DMS153 (cell line): ENCODE measurements at places on chromosomes 3 and 15.

DNA sequence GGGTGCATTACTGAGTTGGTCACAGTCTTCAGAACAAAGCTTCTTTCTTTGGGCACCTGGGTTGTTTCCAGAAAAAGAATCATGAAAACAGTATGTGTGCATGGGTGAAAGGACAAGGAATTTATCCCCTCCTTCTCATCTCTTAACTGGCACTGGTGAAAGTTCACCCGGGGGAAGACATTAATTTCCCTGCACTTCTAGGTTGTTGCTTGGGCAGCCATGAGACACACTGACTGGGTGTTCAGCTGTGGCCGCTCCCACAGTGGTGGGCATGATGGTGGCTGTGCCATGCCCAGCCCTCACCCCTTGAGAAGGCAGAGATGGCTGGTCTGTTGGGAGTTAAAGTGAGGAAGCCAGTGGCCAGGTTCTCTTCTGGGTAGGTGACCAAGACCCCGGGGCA lies 16.6 kb upstream of the KY start:
- no peak for DNase-seq

GRCh38 chr3:88611826-88612326 lies 462.1 kb downstream of the C3orf38 start:
- no peak for DNase-seq

GRCh38 chr3:108124337-108125152 lies 33.7 kb upstream of the CD47 start:
- peak; percentile 26 for DNase-seq

- no peak for DNase-seq
Observed at GRCh38 chr15:79736435-79737000, 160.3 kb downstream of the MTHFS start.

GRCh38 chr3:106299300-106300098 lies 430.7 kb upstream of the CBLB start:
- DNase-seq, result no peak

GRCh38 chr15:69380100-69380725 lies 33.9 kb upstream of the KIF23 start:
- DNase-seq, result no peak

GRCh38 chr3:134542287-134542958 lies 56.6 kb downstream of the CEP63 start:
- no peak for DNase-seq

- DNase-seq, result no peak
Observed at GRCh38 chr15:52228921-52229320, 37.7 kb upstream of the GNB5 start.

- no peak for DNase-seq
Observed at GRCh38 chr3:126530171-126531050, 6.5 kb downstream of the CHST13 start.

DNA sequence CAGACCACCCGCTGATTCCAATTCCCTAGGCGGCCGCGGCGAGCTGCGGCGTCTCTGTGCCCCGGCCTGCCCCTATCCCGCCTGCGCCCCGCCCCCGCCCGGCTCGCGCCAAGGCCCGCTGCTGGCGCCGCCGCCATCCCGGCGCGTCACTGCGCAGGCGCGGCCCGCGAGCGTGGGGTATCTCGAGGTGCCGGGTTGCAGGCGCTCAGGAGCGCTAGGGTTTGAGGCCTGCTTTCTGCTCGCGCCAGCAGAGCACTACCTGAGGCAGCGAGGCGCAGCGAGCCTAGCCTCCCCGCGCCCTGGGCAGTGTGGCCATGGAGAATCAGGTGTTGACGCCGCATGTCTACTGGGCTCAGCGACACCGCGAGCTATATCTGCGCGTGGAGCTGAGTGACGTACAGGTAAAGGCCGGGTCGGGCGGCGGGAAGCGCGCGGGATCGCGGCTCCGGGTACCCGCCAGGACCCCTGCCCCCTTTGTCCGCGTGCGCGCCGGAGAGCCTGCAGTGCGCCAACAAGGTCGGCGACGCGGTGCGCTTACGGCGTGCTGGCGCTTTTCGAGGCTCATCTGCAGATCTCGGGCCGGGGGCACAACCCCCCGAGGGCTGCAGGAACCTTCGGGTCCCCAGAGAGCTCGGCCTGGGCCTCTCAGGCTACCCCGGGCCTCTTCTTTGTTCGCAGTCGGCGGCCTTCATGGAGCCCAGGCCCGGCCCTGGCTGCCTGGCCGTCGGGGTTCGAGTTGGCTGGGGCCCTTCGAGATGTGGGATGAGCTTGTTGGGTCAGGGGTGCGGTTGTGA lies at the start of gene HACD3:
HACD3 (plus strand) TSS at position 146 of the 794 bp plus-strand sequence; CDS start at position 315, 169 bp downstream.
- peak; percentile 43 for DNase-seq

GRCh38 chr3:192927016-192927415 lies 9.4 kb upstream of the MB21D2 start:
- DNase-seq, result no peak

- DNase-seq, result no peak
Observed at GRCh38 chr3:39332525-39332924, 3.0 kb downstream of the CCR8 start.

DNA sequence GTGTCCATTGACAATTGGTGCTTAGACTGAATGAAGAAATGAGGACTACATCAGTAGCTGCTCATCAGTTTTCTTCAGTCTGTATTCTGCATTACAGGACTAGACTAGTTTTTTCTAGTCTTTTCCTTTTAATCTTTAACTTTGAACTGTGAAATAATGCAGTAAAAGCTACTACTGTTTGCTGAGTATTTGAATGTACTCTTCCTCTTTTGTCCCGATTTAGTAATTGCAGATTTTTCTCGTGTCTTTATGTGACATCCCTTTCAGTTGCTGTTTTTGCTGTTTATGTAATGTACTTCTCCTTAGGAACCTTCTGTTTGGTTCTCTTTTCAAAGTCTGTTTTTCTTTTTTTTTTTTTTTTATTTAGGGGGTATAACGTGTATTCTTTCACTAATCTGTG lies 17.4 kb downstream of the MFSD1 start:
- DNase-seq, result no peak

GRCh38 chr3:187931101-187931500 lies 185.8 kb upstream of the BCL6 start:
- no peak for DNase-seq

GRCh38 chr15:70530503-70530902 lies 232.9 kb downstream of the UACA start:
- DNase-seq, result no peak

DNA sequence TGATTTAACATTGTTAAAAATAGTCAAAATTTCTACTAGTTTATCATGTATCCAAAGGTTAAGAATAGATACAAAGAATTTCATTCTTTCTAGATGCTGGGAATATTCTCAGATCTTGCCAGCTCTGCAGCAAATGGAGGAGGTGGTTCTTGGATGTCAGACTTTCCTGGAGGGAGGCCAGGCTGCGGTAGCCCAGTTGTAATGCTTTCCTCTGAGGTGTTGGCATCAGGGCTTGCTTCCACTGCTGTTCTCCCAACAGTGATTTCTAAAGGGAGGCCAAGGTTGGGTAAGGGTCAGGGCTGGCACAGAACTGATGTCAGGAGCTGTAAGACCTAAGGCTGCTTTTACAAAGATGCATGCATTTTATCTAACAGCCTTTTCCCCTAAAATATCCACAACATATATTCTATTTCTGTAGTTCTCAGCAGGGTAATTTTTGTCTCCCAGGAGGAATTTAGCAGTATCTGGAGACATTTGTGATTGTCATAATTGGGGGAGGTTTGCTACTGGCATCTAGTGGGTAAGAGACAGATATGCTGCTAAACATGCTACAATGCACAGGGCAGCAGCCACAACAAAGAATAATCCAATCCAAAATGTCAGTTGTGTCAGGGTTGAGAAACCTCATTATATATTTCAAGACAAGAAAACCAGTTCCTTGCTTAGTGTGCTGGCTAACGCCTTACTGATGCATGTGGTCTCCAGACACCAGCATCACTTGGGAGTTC lies 42.0 kb upstream of the SPTSSB start:
- DNase-seq, result no peak

- no peak for DNase-seq
Observed at GRCh38 chr15:39381517-39381916, 199.4 kb upstream of the THBS1 start.

DNA sequence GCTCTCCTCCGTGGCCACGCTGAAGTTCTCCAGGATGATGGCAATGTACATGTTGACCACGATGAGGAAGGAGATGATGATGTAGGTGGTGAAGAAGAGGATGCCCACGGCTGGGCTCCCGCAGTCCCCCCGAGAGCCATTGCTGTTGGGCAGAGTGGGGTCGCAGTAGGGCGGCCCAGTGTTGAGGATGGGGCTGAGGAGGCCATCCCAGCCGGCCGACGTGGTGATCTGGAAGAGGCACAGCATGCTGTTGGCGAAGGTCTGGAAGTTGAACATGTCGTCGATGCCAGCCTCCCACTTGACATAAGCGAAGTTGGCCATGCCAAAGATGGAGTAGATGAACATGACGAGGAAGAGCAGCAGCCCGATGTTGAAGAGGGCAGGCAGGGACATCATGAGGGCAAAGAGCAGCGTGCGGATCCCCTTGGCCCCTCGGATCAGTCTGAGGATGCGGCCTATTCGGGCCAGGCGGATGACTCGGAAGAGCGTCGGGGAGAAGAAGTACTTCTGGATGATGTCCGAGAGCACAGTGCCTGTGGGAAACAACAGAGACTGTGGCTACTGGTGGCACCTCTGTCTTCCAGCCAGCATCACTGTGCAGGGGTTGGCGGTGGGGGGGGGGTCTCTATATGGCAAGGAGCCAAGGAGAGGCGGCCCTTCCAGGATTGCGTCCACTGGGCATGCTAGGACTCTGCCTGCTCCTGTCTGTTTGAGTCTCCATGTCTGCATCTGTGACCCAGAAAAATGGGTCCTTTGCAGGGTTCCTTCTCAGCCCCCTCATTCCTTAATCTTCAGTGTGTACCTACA lies 55.1 kb downstream of the EXOG start:
- DNase-seq, result no peak
